ENCODE measurements at places on chromosomes 3 and 15.

DNA sequence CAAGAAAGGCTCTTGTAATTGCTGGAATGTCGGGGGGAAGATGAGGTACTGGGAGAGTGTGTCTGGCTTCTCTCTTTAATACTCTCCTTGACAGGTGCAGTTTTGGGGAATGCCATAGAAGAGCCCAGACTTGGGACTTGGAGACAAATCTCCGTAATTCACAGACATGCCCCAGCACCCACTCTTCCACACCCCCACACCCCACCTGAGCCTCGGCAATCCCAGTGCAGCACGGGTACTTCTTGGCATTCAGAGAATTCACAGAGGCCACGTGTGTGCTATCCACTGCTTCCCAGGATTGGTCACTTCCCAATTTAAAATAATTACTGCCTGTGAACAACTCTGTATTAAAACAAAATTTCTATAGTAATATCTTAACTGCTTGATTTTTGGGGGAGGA, 43.9 kb downstream of the TRIM71 start:
- no peak for DNase-seq

- peak; percentile 38 for DNase-seq
These were observed 12.0 kb downstream of the EXOSC7 start for GRCh38 chr3:44988073-44988472.

DNA sequence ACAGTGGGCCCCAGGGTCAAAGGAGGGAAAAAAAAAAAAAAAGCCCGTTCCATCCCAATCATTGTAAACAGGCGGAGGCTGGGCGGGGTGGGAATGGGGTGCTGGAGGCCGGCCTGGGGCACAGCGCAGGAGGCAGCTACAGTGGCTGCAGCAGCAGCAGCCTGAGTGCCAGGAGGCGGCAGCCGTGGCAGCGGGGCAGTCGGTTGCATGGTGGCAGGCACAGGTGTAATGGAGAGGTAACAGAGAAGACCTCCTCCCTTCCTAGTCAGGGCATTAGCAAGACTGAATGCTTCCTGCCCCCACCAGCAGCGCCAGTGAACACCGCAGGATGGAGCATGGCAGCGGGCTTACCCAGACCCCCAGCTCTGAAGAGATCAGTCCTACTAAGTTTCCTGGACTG, 279.1 kb upstream of the TTC14 start:
- DNase-seq: no peak

GRCh38 chr3:141330718-141331376, 37.5 kb upstream of the ZBTB38 start:
- DNase-seq: no peak

- no peak for DNase-seq
These were observed 84.6 kb downstream of the ZBTB20 start for GRCh38 chr3:115062412-115062956.

GRCh38 chr3:143644370-143645089, 203.7 kb downstream of the SLC9A9 start:
- DNase-seq: peak; percentile 38

DNA sequence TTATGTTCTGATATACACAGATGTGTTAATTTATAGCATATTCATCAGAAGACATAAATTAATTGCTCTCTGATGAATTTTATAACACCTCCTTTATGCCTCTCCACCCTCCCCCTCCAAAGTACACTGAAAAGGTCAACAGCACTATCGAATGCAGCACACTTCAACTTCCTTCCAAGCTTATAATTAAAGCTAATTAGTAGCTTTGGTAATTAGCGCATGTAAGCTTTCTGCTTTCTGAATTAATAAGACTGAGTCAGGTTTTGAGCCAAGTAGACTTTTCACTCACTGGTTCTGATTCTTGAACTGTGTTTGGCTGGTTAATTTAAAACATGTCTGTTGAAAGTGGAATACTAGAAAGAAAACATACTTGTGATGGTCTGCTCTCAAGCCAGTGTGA, 760.8 kb upstream of the CFAP20DC start:
- no peak for DNase-seq

GRCh38 chr3:149388001-149388440, 10.6 kb upstream of the TM4SF1 start:
- peak; percentile 92 for DNase-seq

DNA sequence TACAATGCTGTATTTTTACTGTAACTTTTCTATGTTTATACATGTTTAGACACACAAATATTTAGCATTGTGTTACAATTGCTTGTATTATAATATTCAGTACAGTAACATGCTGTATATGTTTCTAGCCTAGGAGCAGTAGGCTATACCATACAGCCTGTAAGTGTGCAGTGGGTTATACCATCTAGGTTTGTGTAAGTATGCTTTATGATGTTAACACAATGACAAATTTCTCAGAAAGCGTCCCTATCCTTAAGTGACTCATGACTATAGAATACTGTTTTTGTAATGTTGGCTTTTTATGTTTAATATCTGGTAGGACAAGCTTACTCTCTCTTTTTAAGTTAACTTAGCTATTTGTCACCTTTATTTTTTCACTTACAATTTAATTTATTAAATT, 127.5 kb upstream of the THRB start:
- DNase-seq: no peak

DNA sequence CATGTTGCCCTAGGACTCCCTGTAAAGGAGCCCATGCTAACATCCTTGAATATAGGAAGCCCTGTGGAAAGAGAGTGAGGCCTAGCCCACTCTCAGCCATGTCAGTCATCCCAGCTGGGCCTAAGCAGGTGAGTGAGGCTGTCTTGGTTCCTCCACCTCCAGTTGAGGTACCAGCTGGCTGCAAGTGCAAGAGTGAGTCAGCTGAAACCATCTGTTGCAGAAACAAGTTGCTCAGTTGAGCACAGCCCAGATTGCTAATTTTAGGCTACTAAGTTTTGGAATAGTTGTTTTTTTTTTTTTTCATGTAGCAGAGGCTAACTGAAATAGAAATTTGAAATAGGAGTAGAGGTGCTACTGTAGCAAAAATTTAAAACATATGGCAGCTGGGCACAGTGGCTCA, 43.7 kb upstream of the ADPGK start:
- DNase-seq: no peak

- no peak for DNase-seq
These were observed 200.5 kb upstream of the BHLHE40 start for GRCh38 chr3:4778740-4779139.

DNA sequence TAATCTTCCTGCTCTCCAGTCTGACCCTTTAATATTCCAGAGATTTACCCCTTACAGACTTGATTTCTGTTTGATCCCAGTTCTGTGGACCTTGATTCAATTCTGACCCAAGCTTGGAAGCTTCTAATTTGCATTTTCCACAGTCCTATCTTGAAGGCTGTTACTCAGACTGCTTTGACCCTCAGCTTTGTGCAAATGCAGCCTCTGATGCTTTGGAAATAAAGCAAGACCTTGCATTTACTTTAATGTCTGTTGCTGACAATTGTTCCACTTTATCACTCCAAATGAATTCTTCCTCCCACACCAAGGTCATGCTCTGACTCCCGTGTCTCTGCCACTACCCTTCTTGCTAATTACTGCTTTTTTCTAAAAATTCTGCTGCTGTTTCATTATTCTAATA, 886.0 kb downstream of the TUSC7 start:
- no peak for DNase-seq

DNA sequence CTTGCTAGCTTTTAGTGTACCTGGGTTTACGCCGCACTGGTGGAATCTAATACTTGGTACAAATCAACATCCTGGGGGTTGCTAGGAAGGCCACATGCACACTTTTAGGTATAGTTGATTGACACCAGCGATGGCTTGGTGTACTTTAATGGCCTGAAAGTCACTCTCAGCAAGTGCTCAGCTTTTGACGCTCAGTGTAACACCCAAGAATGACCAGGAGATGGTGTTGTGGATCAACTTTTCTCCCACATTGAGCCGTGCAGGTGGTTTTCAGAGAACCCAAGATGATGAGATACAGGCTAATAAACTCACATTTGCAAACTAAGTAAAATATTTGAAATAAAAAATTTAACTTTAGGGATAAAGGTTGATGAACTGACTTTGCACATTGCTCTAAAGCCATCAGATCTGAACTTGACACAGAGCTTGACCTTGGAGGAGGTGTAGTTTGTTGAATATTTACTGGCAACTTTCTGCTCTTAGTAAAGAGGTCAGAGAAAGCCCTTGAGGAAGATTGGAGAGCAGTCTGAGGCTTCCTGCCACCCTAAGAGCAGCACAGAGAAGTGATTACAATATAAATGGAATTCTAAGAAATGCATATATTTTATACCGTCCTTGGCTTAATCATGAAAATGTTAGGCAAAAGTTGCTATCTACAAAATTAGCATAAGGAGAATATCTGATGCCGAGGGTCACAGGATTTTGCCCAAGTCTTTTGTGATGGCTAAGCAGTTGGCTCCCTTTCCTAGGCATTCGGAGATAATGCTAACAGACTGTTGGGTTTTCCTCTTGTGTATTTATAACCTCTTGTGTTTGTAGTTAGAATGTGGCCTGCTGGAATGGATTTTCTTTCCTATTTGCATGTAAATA, 143.4 kb upstream of the RASGRP1 start:
- peak; percentile 40 for DNase-seq

DNA sequence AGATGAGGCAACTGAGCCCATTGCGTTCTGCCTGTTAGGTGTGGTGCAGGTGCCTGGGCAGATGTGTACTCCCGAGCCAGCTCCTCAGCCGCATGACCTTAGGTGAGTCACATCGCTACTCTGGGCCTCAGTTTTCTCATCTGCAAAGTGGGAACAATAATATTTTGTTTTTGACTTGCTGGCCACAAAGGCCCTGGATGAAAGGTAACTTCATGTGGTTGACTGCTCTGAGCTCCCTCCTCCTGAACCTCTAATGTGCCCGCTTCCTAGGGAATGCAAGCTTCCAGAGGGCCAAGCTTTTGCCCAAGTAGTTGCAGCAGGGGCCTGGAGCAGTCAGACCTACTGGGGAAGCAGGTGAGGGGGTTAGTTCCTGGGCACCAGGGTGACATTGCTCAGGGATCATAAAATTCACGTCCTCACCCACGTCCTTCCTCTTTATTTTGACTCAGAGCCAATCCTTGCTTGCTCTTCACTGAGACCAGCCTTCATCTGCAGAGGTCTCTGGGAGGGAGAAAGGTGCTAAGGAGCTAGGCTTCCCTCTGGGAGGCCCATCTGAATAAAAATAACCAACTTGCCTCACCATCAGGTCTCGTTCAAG, 149.0 kb upstream of the TLE3 start:
- DNase-seq: no peak

- no peak for DNase-seq
These were observed 67.7 kb downstream of the STT3B start for GRCh38 chr3:31600431-31600830.

DNA sequence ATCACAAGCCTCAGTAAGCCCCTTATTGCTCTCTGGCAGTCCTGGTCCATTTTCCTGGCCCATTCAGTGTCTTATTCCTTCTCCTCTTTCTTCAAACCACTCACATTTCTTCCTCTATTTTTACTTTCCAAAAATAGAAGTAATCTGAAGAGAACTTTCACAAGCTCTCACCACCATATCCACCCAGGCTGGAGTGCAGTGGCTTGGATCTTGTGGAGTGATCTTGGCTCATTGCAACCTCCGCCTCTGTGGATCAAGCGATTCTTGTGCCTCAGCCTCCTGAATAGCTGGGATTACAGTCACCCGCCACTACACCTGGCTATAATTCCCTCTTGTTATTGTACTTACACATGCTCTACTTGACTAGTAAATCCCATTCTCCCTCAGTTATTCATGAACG, 16.8 kb downstream of the ARMC8 start:
- DNase-seq: no peak

DNA sequence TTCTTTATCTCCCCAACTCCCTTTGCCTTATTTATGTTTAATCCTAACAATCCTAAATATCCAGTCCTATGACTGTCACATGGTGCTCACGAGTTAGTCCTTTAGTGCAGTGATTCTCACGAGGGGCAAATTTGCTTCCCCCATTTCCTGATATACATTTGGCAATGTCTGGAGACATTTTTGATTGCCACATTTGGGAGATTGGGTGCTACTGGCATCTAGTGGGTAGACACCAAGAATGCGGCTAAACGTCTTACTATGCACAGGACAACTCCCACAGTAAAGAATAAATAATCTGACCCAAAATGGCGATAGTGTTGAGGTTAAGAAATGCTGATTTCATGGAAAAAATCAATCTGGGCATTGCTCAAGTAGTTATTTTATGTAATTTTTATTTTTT, 466.5 kb downstream of the ROBO2 start:
- DNase-seq: no peak

DNA sequence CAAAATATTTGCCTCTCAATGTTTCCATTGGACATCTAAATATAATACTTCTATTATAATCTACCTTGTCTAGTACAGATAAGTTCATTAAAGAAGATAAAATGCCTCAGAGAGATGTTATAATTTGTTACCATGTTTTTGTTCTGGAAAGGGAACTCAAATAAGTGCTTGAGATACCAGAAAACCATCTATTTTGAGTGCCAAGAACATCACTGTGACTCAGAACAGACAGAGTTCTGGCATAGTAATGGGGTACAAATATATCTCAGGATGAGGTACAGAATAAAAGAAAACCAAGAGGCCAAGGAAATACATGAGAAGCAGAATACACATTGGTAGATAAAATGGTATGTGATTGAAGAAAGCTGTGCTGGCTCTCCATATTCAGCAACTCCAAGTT, 58.9 kb downstream of the IMPG2 start:
- DNase-seq: no peak

DNA sequence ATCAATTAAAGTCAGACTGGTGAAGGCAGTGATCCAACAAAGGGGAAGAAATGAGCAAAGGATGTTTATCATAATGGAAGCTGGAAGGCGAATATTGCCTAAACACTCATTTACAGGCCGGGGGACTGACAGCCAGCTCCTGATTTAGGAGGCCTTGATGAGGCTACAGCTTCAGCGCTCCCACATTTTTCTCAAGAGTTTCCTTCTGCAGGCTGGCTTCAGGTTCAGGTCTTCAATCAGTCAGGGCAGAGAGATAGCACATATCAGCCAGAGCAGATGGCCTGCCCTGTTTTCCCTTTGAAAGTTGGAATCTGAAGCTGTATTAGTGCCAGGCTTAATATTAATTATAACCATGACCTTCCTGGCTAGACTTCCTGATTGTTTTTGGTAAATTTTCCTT, 218.9 kb downstream of the SV2B start:
- DNase-seq: no peak

DNA sequence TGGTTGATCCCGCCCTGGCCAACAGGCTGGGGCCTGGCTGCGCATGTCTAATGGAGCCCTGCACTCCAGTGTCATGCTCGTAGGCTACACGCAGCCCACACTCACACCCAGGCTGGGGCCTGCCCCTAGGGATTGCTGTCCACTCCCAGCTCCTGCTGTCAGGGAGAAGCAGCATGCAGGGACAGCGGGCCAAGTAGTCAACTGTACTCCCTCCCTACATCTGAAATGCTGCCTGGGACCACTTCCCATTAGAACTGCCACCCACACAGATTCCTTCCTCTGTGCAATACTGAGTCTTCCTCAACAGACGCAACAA, 16.1 kb downstream of the ALS2CL start:
- no peak for DNase-seq

DNA sequence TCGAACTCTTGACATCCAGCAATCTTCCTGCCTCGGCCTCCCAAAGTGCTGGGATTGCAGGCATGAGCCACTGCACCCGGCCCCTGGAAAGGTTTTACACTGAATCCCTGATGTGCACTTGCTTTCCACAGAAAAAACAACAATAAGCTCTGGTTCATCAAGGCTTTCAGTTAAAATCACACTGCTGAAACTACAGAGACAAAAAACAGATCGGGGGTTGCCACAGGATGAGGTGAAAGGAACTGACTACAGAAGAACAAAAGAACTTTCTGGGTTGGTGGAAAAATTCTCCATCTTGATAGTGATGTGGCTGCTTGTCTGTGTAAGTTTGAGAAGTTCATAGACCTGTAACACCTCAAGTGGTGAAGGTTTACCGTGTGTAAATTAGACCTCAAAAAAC, 2.9 kb downstream of the RAB43 start:
- DNase-seq: no peak

All from trophoblast cell (in vitro differentiated cells and primary cell).